ENCODE measurements at places on chromosomes 2 and 18. TPM values are rescaled to one million over a fixed set of nuclear protein-coding genes. Genes with fewer than 3 reads are reported as not detected.

RBM44 gene
- total RNA-seq = 0.09 TPM

HTR2B gene
- not detected for total RNA-seq

RSAD2 gene
- 0.19 TPM for total RNA-seq

IL1RL1 gene
- 1.3 TPM for total RNA-seq

NYAP2 gene
- not detected for total RNA-seq

KCNJ3 gene
- not detected for total RNA-seq

MARCO gene
- not detected for total RNA-seq

ATG16L1 gene
- 43.3 TPM for total RNA-seq

DIPK1C gene
- total RNA-seq = not detected

CABYR gene
- total RNA-seq = 16.2 TPM

DIS3L2 gene
- total RNA-seq = 9.2 TPM

LIMS3 gene
- total RNA-seq = not detected

NTSR2 gene
- total RNA-seq = not detected

ZNF804A gene
- not detected for total RNA-seq

LAMA3 gene
- 45.2 TPM for total RNA-seq

DCAF17 gene
- 11.8 TPM for total RNA-seq

TXNDC2 gene
- 0.17 TPM for total RNA-seq

PKP4 gene
- 29.8 TPM for total RNA-seq

MSTN gene
- total RNA-seq = not detected

DSG2 gene
- total RNA-seq = 64.0 TPM

ZBTB7C gene
- total RNA-seq = 0.53 TPM

FZD7 gene
- total RNA-seq = 5.5 TPM

PFN4 gene
- total RNA-seq = 1.8 TPM

OTOS gene
- not detected for total RNA-seq

MYCN gene
- total RNA-seq = not detected

EGR4 gene
- total RNA-seq = 0.19 TPM

LOXHD1 gene
- total RNA-seq = not detected

HOXD13 gene
- 0.19 TPM for total RNA-seq

PAIP2B gene
- total RNA-seq = 0.33 TPM

MYL1 gene
- not detected for total RNA-seq

CHPF gene
- total RNA-seq = 27.8 TPM

CYP26B1 gene
- 17.1 TPM for total RNA-seq

VWA3B gene
- total RNA-seq = 0.12 TPM

SCYGR4 gene
- total RNA-seq = not detected

SKA1 gene
- total RNA-seq = 12.6 TPM

ATP6V1B1 gene
- 1.8 TPM for total RNA-seq

All from A549 treated with dexamethasone at 1 μM for 4 hours (cell line).